ENCODE measurements at places on chromosomes 7 and 10. TPM values are rescaled to one million over a fixed set of nuclear protein-coding genes. Genes with fewer than 3 reads are reported as not detected.

GRCh38 chr10:105785721-105786120 lies 1144.6 kb downstream of the SORCS3 start:
- DNase-seq = no peak

DNA sequence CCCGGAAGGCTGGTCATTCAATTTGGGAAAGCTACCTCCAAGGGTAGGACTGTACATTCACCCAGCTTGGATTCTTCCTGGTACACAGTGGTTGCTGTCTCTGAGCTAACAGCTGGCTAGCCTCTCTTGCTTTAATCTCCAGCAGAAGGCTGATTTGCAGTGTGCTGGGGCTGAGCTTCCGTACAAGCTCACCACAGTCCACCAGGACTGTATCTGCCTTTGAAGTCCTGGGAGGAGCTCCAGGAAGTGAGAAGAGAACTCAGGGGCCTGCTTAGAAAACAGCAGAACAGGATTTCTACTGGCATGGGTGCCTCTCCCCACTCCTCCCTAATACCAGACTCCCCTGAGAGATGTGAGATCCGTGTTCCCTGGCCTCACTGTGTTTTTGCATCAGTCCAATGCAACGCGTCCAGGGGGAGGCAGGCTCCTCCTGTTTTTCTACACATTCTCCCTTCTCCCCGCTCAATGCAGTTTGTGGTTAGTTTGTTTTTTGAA lies 6.6 kb downstream of the AFAP1L2 start:
- DNase-seq = no peak

DNA sequence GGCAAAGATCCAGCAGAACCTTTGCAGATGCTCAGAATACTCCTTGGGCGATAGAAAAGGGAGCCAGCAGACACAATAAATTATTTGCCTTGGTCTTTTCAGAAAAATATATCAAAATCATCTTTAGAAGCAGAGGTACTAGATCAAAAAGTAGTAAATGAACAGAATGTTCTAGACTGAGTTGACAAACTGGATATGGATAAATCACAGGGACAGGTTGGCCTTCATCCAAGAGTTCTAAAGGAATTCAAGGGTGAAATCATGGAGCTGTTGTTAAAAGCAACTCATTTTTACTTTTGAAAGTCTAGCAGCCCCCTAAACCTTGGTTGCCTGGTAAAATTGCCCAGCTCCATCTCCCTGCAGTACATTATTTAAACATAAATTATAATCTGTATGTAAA lies 99.1 kb downstream of the PLCE1 start:
- no peak for DNase-seq

DNA sequence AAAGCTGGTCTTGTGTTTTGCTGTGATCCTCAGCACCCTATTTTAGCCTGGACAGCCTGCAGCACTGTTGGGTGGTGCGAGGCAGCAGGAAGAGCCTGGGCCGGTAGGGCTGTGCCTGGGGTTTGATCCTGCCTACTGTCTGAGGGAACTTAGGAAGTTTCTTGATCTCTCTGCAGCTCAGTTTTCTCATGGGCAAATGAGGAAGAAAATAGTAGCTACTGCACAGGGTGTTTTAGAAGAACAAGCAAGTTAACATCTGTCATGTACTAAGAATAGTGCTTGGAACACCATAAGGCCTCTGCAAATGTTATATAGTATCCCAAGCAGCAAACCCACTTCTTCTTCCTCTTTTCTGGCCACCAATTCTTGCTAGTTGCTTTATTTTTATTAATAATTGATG lies 12.0 kb upstream of the AGR2 start:
- DNase-seq = no peak

DNA sequence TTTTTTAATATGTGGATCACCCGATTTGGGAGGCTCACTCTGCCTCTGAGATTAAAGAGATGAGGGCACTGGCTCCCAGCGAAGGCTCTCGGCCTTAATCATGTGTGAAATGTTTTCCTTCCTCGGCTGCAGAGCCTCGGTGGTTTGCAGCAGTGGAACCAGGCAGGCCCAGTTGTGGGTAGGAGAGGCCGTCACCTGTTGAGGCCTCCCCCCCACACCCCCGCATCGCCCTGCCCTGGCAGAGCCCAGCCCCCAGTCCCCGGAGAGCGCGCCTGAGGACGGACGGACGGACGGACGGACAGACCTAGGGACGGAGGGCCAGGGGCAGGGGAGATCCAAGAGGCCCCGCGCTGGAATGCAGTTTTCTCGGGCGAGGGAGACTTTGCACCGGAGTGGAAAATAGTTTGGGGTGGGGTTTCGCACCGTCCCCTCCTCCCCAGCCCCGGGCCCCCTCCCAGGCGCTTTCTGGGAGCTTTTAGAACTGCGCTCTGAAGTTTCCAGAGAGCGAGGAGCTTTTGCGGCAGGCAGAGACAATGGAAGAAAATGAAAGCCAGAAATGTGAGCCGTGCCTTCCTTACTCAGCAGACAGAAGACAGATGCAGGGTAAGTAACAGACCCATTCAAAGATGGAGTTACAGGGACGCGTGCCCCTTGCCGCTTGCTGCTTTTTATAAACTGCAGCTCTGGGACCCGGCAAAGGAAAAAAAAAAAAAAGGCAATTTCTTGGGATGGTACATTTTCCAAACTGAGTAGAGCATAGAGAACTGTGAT lies at the start of gene KIAA1217:
Gene KIAA1217, plus strand, starts transcription at position 478 of the 771 bp plus-strand sequence. Its CDS starts 56 bp downstream, at position 534.
- DNase-seq = peak; percentile 44

GRCh38 chr10:60016794-60017193 lies 110.4 kb upstream of the CCDC6 start:
- no peak for DNase-seq

DNA sequence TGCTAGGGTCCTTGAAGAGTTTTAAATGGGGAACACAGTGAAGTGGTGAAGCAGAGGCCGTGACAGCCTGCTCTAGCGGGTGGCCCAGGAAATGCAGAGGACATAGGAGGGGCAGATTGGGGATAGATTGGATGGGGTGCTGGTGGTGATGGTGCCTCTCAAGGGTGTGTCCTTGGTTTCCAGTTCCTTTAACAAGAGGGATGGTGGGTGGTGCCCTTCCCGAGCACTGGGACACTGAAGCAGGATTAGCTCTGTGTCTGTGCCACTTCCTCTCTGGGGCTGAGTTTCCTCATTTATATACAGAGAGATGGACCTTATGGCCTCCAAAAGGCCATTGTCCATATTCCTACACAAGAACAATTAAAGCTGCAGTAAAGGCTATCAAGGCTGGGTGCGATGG lies 285.5 kb downstream of the TCF7L2 start:
- DNase-seq = no peak

DNA sequence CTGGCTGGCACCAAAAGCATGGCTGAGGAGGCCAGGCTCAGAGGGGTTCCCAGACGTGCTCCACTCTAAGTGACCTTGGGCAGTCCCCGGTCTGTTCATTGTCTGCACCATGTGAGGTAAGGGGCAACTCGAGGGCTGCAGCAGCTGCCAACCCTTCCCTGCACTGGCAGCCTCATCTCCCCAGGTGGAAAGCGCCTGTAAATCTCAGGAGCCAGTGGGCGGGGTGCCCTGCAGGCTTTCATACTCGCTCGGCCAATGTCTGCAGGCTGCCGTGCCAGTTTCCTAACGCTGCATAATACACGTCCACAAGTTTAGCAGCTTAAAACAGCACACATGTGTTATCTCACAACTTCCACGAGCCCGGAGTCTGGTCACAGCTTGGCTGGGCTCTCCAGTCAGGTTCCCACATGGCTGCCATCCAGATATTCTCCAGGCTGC lies 12.6 kb upstream of the GDF10 start:
- DNase-seq = no peak

Gene VENTX
- 21.5 TPM for total RNA-seq

Gene UCMA
- 1.9 TPM for total RNA-seq

Gene CLCN1
- 0.23 TPM for total RNA-seq

Measured in WTC11 (cell line).